SJCRH30 (cell line): ENCODE measurements at places on chromosomes 5 and 9.

DNA sequence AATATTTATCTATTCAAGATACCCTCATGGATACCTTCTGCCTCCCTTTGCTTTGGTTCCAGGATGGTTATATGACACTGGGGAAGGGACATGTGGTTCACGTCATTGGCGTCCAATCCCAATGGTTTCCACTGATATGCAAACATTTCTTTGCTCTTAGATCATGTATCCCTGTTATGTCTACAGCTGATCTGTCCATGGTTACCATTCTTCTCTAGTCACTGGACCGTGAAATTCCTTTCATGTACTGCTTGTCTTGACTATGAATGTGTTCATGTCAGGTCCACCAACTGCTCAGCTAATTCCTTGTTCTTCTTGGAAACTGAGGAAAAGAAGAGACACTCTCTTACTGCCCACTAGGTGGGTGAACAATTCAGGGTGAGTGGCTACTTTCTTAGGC lies 391.1 kb upstream of the ZNF608 start:
- peak; percentile 36 for DNase-seq

- no peak for DNase-seq
Observed at GRCh38 chr9:130267930-130268329, 2.4 kb downstream of the HMCN2 start.

DNA sequence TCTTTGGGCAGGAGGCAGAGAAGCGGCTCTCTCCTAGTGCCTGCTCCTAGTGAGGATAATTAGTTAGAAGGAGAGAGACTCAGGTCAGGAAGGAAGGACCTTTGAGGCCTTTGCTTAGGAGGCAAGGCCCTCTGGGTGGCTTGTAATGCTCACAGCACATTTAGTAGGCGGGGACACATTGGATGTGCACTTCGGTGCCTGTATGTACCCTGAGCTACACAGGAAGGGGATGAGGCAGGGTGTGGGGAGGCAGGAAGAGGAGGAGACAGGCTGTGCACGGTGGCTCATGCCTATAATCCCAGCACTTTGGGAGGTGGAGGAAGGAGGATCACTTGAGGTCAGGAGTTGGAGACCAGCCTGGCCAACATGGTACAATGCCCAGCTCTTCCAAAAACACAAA lies 7.2 kb upstream of the LCN2 start:
- no peak for DNase-seq

DNA sequence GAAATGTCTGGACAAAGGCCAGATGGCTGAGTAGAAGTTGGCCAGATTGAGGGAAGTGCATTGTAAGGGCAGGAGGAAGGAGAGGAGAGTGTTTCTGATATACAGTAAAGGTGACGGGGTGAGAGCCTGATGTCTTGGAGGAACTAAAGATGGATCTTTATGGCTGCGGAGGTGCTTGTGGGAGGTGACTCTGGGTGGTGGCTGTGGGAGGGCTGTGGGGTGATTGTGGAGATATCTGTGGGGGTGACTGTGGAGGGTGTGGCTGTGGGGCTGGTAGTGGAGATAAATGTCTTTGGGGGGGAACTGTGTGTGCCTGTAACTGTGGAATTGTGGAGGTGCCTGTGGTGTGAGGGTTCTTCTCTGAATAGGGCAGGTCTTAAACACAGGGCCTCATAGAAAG lies 121.4 kb downstream of the CMYA5 start:
- DNase-seq, result no peak

DNA sequence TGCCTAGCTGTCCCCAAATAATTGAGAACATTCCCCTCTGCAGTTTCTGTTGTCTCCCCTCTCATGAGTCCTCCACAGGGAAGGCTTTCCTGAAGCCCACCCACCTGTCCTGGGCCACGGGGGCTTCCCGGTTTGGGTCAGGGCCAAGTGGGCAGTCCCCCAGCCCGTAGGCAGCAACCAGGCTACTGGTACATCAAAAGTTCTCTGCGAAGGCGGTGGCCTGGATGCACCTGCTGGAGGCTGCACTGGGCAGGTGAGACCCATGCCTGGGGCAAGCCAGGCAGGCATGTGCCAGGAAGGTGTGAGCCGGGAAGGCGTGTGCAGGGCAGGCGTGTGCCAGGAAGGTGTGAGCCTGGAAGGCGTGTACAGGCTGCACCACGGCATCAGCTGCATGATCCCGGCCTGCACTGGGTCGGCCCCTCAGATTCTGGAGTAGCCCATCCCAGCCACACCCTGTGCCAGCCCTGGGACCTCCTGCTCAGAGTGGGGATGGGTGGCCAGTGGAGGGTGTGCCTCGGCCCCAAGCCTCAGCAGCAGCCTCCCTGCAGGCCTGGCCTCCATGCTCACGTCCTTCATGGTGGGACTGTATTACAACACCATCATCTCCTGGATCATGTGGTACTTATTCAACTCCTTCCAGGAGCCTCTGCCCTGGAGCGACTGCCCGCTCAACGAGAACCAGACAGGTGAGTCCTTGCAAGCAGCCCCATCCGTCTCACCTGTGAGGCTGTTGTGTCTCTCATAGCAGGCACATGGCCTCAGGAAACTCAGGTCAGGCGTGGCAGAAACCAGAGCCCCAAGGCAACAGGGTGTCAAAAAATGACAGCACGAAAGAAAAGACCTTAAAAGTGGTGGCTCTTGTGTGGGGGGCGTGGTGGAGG lies 8.7 kb downstream of the SLC6A19 start:
- DNase-seq, result no peak

GRCh38 chr5:36606036-36606427 lies 374 bp upstream of the SLC1A3 start:
- DNase-seq, result no peak
